ENCODE measurements at places on chromosomes 7 and 10.

- DNase-seq = no peak
Observed at GRCh38 chr10:35533565-35533964, 71.6 kb upstream of the GJD4 start.

DNA sequence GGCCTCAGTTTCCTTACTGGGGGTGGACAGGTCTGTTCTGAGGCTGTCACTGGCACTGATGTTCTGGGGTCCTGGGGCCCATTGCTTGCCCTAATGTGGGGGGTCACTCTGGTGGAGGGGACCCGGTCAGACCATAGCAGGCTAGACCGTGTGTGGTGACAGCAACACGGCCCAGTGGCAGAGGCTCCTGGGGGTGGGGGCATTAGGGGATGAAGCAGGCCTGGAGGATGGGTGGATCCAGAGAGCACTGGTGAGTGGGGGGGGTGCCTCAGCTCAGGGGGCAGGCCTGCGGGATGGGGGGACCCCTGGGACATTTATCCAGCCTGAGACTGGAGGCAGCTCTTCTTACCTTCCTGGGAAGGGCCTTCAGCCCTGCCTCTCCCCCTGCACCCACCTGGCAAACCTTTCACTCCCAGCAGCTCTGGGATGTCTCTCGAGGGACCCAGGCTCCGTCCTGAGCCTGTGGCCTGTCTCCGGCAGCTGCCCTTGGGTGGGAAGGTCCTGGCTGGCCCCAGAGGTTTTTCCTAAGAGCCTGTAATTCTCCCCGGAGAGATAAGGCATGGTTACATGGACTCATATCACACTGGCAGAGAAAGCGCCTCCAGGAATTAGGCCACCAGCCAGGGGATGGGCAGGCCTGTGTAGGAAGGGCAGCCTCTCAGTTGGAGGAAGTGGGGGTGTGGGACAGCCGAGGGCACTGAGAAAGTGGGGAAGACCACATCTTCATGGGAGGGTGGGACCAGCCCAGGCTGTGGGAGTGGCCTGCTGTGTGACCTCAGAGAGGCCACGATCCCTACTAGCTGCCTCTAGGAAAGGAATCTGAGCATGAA is 147.7 kb downstream of the UBE2H start:
- no peak for DNase-seq

- no peak for DNase-seq
Observed at GRCh38 chr10:12394241-12395033, 45.1 kb downstream of the CAMK1D start.

DNA sequence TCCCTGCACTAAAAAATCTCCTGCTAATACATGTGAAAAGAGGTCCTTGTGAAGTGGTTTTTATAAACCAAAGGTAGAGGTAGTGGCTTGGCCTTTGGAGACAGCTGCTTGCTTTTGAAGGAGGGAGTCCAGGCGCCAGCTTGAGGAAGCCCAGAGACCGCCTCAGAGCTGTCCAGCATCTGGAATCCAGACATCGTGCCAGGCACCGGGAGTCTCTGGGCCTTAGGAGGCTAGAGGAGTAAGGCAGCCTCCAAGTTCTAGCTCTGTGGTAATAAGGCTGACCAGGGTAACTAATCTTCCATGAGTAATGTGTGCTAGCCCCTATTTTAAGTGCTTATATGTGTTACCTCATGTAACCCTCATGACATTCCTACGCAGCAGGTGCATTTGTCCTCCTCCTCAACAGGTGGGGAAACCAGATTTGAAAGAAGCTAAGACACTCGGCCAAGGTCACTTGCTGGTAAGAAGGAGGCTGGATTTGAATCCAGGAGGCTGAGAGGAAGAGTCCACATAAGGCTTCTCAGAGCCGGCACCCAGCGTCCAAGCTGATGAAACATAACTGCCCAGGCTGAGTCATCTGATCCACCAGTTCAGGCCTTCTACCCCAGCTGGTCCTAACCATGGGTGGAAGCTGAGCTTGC is 26.1 kb downstream of the PRLHR start:
- no peak for DNase-seq

DNA sequence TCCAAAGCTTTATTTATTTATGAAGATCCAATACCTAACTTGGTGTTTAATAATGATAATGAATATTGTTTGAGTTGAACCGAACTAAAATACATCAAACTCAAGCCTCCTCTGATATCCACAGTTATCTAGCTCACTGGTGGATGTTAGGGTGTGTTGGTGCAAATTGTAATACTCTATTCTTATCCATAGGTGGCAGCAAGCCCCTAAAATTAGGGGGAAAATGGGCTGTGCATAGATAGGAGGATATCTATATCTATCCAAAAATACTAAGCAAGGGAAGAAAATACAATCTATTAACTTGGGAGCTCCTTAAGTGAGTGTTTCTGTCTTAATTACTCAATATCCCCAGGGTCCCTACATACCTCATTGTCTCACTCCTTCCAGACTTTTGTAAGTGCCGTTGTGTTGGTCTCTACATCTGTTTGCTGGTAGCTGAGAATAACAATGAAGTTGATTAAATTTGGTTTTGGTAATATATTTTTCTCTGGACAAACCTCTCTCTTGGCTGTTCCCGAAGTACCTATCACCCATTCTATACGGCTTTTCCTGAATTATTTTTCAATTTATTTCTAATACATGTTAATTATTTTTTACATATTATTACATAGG is 55.0 kb upstream of the VWDE start:
- DNase-seq = no peak

DNA sequence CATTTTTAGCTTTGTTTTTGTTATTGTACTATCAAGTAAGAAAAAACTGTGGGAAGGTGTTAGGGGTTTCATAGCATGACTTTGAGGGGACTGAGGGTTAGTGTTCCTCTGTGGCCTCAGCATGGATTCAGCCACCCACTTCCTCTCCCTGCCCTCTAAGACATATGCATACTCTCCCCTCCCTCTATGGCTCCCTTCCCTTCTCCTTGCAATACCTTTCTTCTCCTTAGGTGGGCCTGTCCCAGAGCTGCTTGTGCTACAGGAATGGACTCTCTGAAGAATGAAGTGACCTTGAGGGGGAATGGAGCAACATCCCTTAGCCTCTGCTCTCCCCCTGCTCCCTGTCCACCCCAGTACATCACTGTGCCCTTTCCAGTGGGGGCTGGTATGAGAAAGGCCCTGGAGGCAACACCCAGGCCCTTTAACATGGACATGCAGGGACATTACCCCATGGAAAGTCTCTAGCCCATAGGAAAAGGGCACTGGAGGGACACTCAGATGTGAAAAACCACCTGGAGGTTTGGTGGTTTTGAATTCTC is 22.4 kb downstream of the CDH23 start:
- no peak for DNase-seq

- no peak for DNase-seq
Observed at GRCh38 chr10:75115137-75115536, 3.7 kb downstream of the SAMD8 start.

- DNase-seq = no peak
Observed at GRCh38 chr7:116173051-116174028, 37.0 kb upstream of the TES start.

DNA sequence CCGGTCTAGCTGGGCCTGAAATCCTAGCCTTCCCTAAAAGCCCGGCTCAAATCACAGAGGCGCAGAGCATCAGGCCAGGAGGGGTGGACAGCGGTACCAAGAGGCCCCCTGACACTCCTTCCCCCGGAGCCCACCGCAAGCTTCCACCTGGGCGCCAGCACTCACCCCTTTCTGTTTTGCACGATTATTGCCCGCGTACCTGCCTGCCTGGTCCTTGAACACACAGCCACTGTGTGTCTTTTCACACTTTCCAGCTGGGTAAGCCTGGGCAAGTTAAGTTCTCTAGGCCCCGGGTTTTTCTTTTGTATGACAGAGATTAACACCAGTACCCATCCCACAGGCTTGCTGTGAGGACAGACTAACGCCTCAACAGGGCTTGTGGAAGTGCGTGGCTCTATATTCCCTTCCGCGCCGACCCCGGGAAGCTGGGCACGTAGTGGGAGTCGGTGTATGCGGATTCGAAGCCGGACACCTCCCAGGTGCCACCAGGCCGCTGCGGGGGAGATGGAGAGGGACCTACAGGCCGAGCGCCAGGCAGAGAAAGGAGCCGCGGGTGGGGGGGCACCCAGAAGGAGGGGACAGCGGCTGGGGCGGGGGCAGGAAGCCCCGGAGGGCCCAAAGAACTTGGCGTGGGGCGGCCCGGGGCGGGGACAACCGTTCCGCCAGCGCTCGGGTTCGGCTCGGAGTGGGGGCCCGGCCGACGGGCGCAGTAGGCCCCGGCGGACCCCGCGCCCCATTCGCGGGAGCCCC is 792 bp downstream of the ZNF746 start:
- DNase-seq = no peak

DNA sequence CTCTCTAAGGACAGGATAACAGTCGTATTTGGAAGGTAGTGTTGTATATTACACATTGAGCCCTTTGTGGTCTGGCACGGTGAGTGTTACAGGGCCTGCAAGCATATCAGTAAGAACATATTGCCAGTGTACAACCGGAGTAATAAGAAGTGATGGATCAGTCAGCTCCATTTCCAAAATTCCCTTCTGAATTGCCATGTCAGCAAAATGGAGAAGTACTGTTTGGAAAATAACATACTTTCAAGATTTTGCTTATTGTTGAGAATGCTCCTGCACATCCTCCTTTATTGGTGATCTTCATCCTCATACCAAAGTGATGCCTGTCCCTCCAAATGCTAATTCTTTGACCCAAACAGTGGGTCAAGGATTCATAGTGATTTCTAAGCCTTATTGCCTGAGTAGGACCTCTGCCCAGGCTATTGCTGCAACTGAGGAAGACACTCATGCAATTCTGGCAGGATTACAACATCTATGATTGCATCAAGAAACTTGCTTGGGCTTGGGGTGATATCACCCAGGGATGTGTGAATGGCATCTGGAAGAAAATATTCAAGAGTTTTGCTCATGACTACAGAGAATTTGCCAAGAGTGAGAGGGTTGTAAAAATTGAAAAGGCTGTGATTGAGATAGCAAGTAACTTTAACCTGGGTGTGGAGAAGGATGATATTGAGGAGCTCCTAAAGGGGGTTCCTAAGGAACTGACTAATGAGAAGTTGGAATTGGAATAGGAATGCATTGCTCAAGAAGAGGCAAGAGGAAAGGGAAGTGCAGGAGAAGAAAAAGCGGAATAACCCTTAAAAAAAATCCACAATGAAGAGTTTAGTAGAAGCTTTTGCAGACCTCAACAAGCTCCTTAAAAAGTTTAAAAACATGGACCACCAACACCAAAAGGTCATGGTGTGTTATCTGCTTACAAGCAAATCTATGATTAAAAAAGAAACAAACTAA is 452.2 kb upstream of the SORCS1 start:
- DNase-seq = no peak

- DNase-seq = no peak
Observed at GRCh38 chr10:29539412-29539811, 95.4 kb downstream of the SVIL start.

- no peak for DNase-seq
Observed at GRCh38 chr7:99876491-99876890, 342 bp downstream of the OR2AE1 start.

DNA sequence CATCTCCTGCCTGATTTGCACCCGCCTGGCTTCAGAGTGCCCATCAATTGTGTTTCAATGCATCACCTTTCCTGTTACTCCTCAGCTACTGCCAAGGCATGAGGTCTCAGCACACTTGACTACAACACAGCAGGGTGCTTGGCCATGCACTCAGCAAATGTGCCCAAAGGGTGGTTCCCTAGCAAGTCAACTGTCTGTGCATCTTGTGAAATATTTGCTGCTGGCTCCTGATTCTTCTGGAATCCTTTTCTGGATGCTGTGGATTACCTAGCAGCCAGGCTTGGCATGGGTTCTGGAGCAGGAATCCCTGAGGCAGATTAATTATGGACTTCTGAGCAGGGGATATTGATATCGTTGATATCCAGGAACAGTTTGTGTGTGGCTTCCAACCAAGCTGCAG is 662.6 kb upstream of the MGMT start:
- DNase-seq = no peak

GRCh38 chr7:7504910-7505704 is 30.6 kb downstream of the COL28A1 start:
- no peak for DNase-seq

GRCh38 chr10:21751341-21752310 is 217.6 kb downstream of the MLLT10 start:
- no peak for DNase-seq

DNA sequence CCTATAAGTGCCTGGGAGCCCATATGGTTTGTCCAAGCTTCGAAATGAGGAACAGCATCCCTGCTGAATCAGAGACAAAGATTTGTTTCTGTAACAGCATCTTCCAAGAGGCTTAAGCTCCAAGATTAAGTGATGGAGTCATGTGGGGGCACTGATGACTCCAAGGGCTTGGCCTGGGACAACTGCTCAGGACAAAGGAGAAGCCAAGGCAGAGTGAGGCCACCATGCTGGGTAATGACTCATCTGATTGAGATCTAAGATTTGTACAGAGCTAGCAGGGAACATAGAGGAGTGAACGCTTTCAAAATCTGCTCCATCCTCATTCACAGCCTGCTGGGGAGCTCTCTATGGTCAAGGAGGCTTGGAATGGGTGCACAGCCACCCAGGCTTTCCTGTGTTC is 49.3 kb downstream of the C10orf120 start:
- no peak for DNase-seq

GRCh38 chr7:44395067-44395466 is 69.7 kb upstream of the CAMK2B start:
- DNase-seq = no peak

- DNase-seq = no peak
Observed at GRCh38 chr7:110375068-110375467, 715.9 kb upstream of the LRRN3 start.

DNA sequence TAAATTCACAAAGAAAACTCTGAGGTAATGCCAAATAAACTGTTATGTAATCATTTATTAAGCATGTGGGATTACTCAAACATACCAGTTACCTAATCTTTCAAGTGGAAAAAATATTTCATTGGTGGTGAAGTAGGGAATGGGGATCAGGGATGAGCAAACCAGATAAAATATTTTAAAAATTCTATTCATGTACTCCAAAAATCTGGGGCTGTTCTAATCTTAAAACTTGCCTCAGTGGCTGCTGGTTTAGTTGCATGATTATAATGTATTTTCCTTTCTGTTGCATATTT is 19.5 kb downstream of the LMOD2 start:
- DNase-seq = no peak

GRCh38 chr10:110859973-110860376 is 11.8 kb upstream of the PDCD4 start:
- DNase-seq = no peak

DNA sequence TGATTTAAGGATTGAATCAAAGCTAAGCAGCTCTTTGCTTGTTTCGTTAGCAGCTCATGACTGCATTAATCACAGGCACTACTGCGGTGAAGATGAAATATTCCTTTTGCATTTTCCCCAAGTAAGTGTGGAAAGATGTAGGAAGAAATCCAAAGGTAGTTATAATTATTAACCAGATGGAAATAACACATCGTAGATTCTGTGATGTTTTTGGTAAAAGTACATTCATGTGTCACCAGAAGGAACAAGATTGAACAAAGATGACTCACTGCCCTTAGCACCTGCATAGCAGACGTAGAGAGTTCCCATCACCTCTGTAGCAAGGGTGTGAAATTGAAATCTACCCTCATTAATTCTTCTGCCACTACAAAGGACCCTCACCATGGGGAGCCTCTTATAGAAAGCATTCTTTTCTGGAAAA is 37.1 kb downstream of the SMURF1 start:
- no peak for DNase-seq
